Stimulated activated CD4-positive, alpha-beta T cell treated with anti-CD3 and anti-CD28 coated beads, TNF-alpha, amount 100 ng/mL, for 24 hours (primary cell): ENCODE measurements at places on chromosomes 5 and 9.

DNA sequence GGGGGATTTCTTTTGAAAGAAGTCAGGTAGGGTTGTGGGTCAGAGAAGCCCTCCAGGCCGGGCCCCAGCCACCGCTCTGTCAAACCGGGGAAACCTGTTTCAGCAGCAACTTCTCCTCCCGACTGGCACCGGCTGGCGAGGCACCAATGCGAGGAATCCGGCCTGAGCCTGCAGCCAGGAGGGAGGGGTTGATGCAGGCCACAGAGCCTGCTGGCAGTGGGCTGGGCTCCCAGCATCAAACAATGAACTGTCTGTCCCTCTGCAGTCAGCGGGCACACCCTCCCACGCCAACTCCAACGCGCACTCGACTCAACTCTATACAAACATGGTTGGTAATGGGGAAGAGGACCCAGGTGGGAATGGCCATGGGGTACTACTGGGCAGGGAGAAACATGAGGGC is 12.1 kb downstream of the PCDH1 start:
- DNase-seq: no peak

GRCh38 chr5:8949908-8950307 is 596.0 kb downstream of the SEMA5A start:
- DNase-seq: no peak

GRCh38 chr5:122736086-122736845 is 38.6 kb upstream of the SNX2 start:
- no peak for DNase-seq

- DNase-seq: no peak
These were observed 120.8 kb downstream of the DMRT2 start for GRCh38 chr9:1170918-1171317.

DNA sequence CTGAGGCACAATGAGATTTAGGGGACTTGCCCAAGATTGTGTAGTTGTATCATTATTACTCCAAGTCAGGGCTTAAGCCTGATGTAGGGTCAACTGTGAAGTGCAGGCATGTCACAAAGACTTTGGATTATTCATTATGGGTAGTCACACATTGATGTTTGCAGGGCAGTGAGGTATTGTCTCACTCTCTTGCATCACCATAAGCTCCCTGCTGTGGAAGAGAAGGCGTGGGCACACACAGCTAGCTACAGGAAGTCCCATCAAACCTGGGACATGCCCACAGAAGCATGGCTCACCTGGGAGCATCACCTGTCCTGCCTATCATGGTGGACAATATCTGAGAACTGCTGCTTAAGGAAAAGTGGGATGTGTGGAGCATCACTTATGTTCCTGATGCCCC is 42.1 kb downstream of the TMOD1 start:
- DNase-seq: no peak

DNA sequence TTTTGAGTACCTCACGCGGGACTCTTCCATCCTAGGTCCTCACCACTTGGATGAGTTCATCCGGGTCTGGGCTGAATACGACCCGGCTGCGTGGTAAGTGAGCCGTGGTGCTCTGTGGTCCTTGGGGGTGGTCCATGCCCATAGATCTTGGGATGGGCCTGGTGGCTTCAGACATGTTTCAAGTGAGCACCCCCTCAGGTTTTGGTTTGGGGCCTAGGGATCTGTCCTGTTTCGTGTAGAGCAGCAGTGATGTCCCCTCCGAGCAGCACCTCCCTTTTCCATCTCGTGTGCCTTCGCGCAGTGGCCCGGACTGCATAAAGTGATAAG is 218.9 kb downstream of the CACNA1B start:
- no peak for DNase-seq

GRCh38 chr5:75933489-75933888 is 149.7 kb upstream of the SV2C start:
- no peak for DNase-seq

DNA sequence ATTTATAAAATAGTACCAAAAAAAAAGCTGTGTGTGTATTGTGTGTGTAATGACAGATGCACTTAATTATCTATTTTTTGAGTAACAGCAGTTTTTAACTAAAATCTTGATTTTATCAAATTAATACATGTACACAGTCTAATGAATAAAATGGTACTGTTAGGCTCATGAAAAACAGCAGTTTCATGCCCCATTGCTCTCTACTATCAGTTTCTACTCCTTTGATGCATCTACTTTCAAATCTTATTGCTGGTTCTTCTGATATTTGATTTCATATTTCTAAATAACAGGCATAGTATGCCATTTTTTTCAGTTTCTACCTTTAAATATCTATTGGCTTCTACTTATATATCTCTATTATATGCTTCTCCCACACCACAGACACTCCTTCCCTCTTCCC is 117.4 kb downstream of the CCDC171 start:
- DNase-seq: no peak

DNA sequence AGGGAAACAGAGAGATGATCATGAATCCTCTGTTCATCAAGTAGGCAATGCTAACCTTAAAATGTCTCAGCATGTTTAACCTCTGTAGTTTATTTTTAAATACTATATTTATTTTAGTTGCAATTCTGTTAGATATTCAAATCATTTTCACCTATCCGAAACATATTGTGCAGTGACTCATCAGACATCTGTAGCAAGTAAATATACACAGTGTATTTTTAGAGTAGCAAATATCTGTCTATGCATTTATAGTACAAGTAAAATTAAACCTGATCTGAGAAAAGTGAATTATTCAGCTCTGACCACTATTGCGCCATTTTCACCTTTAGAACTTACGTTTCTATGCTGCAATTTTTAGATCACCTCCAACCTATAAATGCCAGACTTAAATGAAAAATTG is 24.3 kb upstream of the TUSC1 start:
- no peak for DNase-seq

DNA sequence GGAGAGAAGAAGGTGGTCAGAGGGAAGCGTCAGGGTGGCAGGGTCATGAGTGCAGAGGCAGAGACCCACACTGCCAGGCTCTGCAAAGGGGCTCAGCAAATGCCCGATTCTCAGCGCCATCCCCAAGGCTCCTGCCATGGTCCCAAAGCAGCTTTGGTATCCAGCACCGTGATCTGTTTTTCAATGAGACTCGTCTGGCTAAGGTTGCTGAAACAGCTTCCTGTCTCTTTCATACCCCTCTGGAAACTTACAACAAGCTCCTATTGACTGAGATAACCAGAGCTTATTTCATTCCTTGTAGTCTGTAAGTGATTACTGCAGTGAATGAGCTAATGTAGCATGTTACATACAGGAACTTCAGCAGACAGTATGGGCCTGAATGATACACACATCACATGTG is 568.6 kb upstream of the DAP start:
- DNase-seq: no peak

DNA sequence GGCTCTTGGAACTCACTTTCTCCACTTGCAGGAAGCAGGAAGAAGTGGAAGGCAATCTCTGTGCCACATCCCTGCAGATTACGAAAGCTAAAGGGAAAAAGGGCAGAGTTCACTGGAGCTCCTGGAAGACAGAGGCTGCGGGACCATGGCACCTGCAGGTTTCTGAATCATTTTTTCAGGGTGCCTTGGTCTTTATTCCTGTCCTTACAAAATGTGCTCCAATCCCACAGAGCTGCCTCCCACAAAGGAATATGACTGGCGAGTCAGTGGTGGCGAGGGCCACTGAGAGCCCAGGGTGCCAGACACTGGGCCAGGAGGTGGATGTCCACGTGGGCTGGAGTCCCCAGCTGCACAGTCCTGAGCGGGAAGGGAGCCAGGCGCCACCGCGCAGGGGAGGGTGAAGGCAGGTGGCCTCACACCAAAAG is 183.0 kb downstream of the FANCC start:
- DNase-seq: no peak

DNA sequence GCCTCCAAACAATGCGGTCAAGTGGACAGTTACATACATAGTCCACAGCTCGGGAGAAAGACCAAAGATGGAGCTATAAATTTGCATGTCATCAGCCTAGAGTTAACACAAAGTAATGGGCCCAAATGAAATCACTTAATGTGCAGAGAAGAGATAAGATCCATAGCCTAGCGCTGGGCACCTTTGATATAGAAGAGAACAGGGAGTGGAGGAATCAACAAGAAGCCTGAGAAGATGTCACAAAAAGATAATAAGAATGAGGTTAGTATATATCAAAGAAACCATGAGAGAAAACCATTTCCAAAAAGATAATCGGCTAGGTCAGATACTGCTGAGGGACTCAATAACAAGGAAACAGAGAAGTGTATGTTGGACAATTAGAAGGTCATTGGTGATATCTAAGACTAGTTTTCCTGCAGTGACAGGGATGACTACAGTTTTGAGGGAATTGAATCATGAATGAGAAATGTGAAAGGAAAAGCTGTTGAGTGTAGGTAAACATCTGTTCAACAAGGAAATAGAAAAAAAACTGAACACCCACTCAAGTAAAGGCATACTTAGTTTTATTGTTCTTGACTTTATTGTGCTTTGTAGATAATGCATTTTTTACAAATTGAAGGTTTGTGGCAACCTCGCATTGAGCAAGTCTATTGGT is 68.7 kb upstream of the CDH6 start:
- DNase-seq: no peak

DNA sequence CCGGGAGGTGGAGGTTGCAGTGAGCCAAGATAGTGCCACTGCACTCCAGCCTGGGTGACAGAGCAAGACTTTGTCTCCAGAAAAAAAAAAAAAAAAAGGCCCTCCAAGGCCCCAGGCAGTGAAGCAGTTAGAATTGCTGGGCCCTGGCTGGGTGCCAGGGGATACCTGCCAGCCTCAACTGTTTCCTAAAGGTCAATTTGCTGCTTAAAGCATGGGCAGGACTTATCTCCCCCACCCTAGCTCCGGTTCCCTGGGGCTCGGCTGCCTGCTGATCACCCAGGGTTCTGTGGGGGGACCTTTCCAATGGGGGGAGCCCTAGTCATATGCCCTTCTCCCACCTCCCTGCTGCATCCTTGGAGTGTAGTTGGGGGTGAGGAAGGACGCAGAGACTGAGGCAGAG is 25.7 kb downstream of the NCS1 start:
- no peak for DNase-seq

DNA sequence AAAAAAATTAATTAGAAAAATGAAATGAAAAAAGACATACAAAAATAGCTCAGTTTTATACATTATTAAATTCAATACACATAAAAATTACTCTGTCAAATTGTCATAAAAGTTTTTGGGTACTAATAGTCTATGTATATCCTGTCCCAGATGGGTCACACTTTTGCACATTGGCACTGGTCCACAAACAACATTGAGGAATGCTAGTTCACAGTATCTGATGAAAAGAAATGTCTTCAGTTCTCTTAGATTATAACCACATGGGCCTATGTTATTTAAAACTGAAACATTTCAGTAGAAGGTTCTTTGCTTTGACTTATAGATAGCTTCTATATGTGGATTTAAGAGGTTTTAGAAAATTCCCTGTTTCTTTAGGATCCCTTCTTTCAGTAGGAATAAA is 39.8 kb downstream of the LNPEP start:
- DNase-seq: no peak

DNA sequence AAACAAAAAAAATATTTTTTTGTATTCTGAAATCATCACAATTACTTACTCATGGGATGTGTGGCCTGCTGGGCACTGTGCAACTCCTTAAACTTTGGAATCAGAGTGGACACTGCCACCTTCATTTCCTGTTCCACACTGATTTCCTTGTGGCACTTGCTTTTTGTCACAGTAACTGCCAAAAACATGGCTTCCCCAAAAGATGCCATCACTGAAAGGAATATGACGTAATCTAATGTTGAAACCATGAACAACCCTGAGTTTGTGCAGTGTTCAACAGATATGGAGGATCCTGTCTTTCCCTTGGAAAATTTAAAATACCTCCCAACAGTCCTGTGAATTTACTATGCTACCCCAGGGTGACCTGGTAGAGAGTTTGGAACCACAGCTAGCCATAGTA is 12.6 kb upstream of the IL12B start:
- DNase-seq: no peak

DNA sequence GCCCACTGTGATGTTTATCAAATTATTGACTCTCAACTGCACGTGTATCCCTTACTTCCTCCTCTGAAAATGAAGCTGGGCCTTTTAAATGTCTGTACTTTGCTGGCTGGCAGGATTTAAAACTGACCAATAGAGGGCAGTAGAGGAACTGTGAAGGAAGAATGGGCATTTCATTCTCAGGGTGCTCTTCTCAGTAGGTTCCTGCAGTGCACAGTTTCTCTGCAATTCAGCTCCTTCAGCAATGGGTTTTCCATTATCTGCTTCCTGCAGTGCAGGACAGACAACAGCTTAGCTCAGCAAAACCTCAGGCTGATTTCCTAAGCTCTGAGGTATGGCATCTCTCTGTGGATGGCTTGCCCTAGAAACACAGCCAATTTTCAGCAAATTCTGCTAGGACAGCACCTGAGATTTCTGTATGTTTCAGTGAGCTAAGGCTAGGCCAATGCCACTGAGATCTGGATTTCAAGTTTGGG is 298.4 kb upstream of the PRDM9 start:
- no peak for DNase-seq

DNA sequence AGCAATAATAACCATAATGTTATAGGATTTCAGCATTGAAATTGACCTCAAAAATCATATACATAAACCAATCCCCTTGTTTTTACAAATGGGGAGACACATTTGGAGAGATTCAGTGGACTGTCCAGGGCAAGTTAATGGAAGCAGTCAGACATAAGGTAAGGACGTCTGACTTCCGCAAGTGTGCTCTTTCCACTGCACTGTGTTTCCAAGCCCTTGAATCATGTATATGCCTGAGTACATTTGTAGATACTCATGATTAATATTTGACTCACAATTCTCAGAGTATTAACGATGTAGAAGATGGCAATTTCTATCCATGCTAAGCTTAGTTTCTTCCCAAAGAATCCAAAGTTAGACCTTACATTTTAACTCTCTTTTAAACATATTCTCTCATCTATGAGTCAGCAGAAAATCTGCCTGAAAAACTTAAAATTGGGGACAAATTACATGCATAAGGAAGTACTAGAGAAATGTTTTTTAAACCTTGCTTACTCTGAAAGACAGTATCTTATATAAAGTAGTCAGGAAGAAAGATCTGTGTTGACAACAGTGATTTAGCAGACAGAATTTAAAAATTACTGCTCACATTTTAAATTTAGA is 165.3 kb downstream of the NFIB start:
- no peak for DNase-seq
